Hematopoietic multipotent progenitor cell treated with erythropoietin and hydrocortisone succinate and interleukin-3 and kit ligand, for 8 days (in vitro differentiated cells): ENCODE measurements at places on chromosomes 12 and 14.

GRCh38 chr14:38199739-38200138 lies 8.0 kb upstream of the SSTR1 start:
- DNase-seq = no peak

- no peak for DNase-seq
Observed at GRCh38 chr14:44898551-44898950, 63.2 kb downstream of the KLHL28 start.

- no peak for DNase-seq
Observed at GRCh38 chr12:108523365-108523764, 8.3 kb downstream of the FICD start.

GRCh38 chr12:76670776-76671175 lies 93.1 kb upstream of the ZDHHC17 start:
- DNase-seq = no peak

DNA sequence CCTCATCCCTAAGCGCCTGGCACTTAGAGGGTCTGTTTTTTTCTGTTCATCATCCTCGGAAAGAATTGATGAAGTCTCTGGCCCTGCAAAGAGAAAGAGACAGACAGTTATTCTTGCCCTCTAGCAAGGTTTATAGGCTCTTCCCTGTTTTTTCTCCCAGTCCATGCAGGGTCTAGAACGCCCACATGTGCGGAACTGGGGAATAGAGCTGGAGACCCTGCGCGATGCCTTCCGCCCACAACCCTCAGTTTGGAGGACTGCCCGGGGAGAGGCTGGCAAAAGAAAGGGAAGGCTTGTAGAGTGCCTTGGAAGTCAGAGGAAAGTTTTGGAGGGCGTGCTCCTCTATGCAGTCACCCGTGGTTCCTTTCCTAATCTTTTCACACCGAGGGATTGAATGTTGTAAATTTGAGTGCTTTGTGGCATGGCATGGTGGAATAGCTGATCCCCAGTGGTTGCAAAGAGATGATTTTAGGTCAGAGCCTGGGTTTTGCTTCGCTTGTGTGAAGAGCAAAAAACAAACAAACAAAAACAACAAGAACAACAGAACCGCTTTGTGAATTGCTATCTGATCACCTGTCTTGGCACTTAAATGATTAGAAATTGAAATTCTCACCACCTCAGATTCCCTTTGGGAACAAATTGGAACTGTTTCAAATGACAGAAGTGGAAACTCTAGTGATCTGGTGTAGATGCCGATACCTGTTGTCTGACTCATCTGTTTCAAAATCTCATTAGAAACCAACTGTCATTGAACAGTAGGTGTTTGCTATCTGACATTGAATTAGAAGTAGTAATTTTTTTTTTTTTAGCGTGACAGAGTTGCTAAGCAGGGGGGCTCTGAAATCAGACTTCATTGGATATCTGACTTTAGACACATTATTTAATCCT lies 947 bp downstream of the GAS2L3 start:
- DNase-seq = peak; percentile 34

GRCh38 chr12:50718760-50719159 lies 45.1 kb upstream of the ATF1 start:
- no peak for DNase-seq

DNA sequence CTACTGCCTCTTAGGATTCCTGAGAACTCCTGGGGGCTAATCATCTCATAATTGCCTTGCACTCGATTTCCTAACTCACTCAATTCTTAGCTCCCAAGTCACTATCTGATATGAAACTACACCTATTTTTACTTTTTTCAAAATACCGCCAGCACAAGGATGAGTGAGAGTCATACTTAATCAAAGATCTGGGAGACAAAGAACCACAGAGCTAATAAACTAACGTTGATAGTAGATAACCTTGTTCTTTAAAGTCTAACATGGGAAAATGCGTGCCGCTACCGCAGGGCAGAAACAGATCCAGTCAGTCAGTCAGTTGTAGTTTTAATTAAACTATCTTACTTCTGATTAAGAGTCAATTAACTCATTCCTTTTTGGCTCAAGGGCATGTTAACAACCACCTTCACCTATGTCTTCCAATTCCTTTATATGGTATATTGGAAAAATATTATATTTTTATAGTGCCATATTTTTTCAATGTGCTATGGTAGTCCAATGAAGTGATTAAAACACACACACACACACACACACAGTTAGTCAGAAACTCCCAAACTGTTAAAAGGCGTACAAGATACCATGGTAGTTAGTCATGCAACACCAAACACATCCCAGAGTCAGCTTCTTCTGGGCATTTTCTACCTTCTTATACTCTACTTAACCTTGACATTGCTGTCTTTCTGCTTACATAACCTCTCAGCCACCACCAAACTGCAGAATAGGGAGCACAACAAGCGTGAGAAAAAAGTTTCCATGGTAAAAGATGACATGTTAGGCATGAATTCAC lies 114.0 kb downstream of the KLHL28 start:
- no peak for DNase-seq

GRCh38 chr12:43090981-43091380 lies 461.0 kb downstream of the ADAMTS20 start:
- no peak for DNase-seq

DNA sequence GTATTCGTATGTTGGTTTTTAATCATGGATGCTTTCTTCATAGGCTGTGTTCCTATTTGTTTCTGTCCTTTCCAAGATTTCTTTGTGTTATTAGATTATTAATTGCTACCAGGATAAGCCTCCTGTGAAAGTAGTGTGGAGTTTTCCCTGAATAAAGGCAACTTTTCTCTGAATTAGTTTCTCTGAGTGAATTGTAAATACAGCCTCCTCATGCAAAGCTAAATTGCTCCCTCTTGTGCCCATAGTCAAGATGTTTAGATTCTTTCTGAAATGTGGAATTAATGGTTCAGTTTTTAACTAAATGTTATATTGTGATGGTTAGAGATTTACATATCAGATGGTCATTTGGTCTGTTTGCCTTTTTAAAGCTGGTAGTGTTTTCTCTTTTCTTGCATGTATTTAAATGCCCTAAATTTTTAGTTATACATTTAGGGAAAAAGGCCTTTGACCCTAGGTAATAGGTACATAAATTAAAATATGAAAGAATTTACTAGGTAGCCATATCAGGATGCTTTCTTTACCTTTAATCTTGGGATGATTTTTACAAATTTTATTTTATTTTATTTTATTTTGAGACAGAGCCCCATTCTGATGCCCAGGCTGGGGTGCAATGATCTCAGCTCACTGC lies 8.9 kb downstream of the APAF1 start:
- DNase-seq = peak; percentile 83
